Body of pancreas (tissue), 4 donors: ENCODE measurements at places on chromosomes 3 and 15. TPM values are rescaled to one million over a fixed set of nuclear protein-coding genes. Genes with fewer than 3 reads are reported as not detected.

SLC51A gene
- total RNA-seq, result 0.26 TPM

DNA sequence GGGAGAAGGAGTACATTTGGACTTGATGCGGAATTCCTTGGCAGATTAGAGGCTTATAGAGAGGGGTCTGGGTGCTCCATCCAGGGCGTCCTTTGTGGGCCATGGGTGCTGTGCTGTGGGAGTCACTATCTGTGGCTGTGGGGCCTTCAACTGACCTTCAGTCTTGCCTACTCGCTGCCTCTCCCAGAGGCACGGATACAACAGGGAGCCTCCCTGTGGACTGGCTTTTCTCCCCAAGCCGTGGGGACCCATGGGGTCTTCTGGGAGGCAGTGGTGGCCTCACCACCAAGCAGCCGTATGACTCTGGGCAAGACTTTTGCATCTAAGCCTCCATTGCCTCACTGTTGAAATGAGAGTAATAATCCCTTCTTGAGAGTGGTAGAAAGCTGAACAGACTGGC lies 83.9 kb downstream of the PDCD6IP start:
- no peak overlapping the region for H3K4me3 ChIP-seq
- no peaks in the 10 kb centered on the region for H3K36me3 ChIP-seq
- peaks cover 6% of the 10 kb centered on the region for H3K4me1 ChIP-seq
- DNase-seq, result no peak
- H3K27me3 ChIP-seq, result no peaks in the 10 kb centered on the region

DNA sequence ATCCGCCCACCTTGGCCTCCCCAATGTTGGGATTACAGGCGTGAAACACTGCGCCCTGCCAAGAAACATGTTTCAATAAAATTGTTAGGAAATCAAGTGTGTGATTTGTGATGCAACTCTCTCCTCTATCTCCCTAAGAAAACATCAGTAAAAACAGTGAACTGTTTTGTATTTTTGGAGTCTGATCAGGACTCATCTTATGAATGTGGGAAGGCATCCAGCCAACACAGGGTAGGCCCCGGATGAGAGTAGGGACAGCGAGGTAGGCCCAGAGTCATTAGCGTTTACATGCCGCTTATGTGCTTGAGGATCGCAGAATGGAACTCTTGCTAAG lies 884 bp upstream of the GLYCTK start:
- no peaks in the 10 kb centered on the region for H3K27me3 ChIP-seq
- H3K36me3 ChIP-seq, result no peaks in the 10 kb centered on the region
- peak overlapping the region; percentile 100 for H3K27ac ChIP-seq
- peaks cover 74% of the 10 kb centered on the region for H3K4me1 ChIP-seq
- no peak for DNase-seq

- no peak overlapping the region for H3K27ac ChIP-seq
- H3K27me3 ChIP-seq, result no peaks in the 10 kb centered on the region
- no peak for DNase-seq
Observed at GRCh38 chr3:70963431-70964275, 619.9 kb downstream of the FOXP1 start.

GRCh38 chr3:151925419-151925818 lies 52.0 kb downstream of the SUCNR1 start:
- no peaks in the 10 kb centered on the region for H3K4me1 ChIP-seq
- DNase-seq, result no peak
- no peak overlapping the region for H3K4me3 ChIP-seq

DNA sequence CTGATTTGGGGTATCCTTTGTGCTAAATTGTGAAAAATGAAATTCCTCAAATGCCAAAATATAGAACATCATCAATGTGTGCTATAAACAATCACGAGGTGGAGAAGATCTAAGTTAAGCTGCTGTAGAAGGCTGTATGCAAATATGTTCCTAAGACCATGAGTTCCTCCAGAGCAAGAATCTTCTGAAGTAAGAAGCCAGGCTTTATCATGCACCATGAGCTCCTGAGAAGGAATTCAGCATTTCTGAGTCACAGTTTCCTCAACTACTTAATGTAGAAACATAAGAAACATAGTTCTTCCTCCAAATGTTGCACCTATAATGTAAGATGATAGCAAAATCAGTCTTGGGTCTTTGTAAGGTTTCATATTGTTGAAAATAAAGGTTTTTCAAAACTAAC lies 241.7 kb upstream of the MDFIC2 start:
- no peaks in the 10 kb centered on the region for H3K27me3 ChIP-seq
- no peaks in the 10 kb centered on the region for H3K36me3 ChIP-seq
- DNase-seq, result no peak

DNA sequence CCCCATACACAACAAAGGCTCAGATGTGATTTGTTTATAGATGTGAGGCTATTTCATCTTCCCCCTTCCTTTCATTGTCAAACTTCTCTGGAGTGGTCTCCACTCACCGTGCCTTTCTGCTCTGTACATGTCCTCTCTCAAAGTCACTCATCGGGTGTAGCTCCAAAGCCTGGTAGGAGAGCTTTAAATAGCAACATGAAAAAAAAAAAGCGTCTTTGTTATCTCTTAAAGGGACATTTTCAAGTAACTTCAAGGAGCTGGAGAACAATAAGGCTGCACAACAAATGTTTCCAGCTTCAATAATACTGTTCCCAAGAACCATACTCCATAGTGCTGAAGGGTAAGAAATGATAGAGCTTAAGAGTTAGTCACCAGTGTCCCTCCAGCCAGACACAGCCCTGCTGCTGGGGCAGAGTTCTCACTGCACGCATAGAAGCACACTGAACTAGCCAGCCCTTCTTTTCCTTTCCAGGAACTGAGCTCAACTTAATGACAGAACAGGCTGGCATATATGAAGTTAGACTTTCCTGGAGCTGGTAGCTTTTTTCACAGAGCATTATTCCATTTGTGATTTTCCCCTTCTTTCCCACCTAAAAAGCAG lies 8.1 kb downstream of the FBXO40 start:
- DNase-seq, result no peak
- peaks cover 7% of the 10 kb centered on the region for H3K4me1 ChIP-seq
- no peak overlapping the region for H3K27ac ChIP-seq
- H3K4me3 ChIP-seq, result no peak overlapping the region

DNA sequence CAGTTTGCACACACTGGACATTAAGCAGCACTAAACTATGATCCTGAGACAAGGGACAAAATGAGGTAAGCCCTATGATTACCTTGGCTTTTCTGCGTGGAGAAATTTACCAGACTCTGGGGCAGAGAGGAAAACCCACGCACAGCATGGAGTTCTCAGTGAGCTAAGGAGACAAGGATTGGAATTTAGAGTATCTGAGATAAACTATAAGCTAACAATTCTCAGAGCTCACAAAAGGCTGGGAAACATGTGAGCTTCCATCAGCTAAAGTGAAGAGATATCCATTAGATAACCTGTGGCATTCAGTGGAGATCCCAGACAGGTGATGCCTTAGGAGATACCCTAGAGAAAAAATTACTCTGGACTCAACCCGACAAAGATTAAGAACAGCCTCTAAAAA lies 48.7 kb downstream of the NBEAL2 start:
- H3K4me3 ChIP-seq, result no peak overlapping the region
- no peak for DNase-seq
- H3K4me1 ChIP-seq, result peaks cover 1% of the 10 kb centered on the region
- no peak overlapping the region for H3K27ac ChIP-seq
- no peaks in the 10 kb centered on the region for H3K27me3 ChIP-seq

DNA sequence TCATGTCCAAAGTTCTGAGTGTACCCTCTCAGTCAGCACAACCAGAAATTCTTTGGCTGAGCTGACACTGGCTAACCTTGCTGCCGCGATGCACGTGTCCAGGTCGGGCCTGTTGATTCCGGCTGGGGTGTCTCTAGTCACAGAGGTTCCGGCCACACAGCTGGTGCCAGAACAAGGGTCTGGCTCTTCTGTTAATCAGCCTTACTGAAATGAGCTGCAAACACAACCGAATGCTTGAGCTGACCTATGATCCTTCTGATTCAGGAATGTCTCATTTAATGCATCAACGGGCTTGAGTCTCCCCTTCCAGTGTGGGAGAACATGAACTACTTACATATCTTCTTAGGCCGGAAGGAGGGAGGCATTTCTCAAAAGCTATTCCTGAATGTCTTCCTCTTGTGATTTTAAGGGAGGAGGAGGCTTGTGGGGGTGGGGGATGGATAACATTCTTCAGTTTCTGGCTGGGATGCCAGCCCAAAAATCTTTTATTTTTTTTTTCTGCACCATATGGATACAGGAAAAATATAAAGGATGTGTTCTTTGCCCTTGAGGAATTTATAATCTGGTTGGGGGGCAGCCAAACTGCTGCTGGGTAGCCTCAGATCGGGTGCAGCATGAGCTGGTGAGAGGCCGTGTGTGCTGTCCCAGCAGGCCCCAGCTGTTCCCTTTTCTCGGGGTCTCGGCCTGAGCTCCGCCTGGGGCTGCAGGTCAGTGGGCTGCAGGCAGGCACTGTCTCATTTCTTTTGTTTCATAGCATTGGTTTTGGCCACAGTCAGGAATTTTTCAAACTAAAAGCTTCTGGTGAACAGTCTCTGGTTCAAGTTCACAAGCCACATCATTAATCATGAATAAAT lies 319.1 kb upstream of the TBL1XR1 start:
- H3K36me3 ChIP-seq, result no peaks in the 10 kb centered on the region
- DNase-seq, result peak; percentile 19
- H3K4me1 ChIP-seq, result peaks cover 26% of the 10 kb centered on the region
- H3K27ac ChIP-seq, result no peak overlapping the region

DNA sequence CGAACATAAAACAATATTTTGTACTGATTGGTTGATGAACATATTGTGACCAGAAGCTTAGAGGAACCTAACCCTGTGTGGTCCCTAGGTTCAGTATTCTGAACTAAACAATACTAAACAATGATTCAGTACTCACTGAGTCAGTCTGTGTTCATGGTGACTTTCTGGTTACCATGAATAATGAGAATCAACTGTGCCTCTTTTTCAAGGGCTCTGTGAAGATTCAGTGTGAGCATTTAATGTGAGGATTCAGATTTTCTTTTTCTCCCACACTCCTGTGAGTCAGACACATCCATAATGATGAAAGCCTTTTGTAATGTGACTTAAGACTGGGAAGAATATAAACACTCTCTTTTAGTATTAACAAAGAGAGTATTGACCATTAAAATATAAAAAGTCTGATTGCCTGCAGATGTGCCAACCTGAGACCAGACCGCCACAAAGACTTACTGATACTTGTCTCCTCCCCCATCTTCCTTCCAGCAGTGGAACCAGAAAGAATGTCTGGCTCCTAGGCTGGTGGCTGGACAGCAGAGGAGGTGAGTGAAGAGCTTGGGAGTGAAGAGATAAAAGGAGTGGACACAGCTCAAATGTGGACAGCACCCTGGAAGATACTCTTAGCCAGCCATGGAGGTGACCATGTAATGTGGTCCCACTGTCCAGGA lies 17.6 kb upstream of the ACTL6A start:
- H3K27me3 ChIP-seq, result no peaks in the 10 kb centered on the region
- H3K4me1 ChIP-seq, result no peaks in the 10 kb centered on the region
- H3K4me3 ChIP-seq, result no peak overlapping the region
- no peaks in the 10 kb centered on the region for H3K36me3 ChIP-seq
- H3K27ac ChIP-seq, result no peak overlapping the region

- H3K4me3 ChIP-seq, result no peak overlapping the region
- no peak for DNase-seq
- H3K27me3 ChIP-seq, result no peaks in the 10 kb centered on the region
- no peak overlapping the region for H3K27ac ChIP-seq
Observed at GRCh38 chr3:33041909-33042308, 55.0 kb downstream of the GLB1 start.

DNA sequence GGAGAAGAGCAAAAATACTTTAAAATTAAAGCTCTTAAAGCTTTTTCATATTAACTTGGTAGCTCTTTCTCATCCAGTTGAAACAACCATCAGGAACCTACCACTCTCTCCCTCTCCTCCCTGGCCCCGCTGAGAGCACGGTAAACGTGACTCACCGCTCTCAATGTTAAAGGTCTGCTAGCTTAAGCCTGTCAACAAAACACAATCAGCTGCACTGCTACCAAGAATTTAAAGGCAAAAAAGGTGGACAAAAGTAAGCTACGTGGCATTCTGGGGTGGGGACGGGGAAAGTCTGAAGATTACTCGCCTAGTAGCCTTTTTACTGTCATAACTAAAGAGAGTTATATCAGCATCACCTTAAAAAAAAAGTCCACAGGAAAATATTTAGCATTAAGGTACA lies 8.4 kb upstream of the GP5 start:
- no peak for DNase-seq
- no peaks in the 10 kb centered on the region for H3K36me3 ChIP-seq
- no peaks in the 10 kb centered on the region for H3K4me1 ChIP-seq
- H3K27ac ChIP-seq, result no peak overlapping the region
- H3K27me3 ChIP-seq, result no peaks in the 10 kb centered on the region

DNA sequence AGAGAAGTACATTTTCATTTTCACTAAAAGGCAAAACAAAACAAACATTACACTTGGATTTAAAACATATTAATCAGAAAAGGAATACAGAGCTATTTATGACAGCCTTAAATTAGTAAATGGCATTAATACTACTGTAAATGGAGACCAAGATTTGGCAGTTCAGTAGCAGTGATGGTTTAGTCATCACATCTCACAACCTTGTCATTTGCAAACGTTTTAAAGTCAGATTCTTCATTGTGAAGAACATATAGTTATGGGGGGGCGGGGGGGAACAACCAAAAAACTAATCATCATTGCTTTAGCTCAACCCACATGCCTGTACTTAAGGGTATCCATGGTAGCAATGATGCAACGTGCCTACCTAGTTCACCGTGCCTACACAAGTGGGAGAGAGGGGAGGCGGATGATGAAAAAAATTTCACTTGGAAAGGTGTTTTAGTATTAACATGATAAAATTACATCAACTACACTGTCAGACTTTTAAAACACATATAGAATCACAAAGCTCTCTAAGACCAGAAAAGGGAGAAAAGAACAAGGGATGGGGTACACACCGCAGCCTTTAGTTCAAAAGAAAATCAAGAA lies 40.1 kb downstream of the DLG1 start:
- no peak overlapping the region for H3K27ac ChIP-seq
- no peaks in the 10 kb centered on the region for H3K27me3 ChIP-seq
- no peak for DNase-seq
- no peaks in the 10 kb centered on the region for H3K4me1 ChIP-seq
- H3K36me3 ChIP-seq, result no peaks in the 10 kb centered on the region

DNA sequence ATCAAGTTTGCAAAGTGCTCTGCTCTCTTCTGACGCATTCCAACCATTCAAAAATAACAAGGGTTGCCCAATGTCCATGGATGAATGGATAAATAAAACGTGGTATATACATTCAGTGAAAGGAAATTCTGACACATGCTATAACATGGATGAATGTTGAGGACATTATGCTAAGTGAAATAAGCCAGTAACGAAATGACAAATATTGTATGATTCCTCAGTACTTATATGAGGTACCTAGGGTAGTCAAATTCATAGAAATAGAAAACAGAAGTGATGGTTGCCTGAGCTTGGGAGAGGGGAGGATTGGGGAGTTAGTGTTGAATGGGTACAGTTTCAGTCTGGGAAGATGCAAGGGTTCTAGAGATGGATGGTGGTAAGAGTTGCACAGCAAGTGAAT lies 33.9 kb downstream of the SH3BP5 start:
- H3K4me3 ChIP-seq, result no peak overlapping the region
- peak overlapping the region; percentile 31 for H3K27ac ChIP-seq
- H3K27me3 ChIP-seq, result no peaks in the 10 kb centered on the region

DNA sequence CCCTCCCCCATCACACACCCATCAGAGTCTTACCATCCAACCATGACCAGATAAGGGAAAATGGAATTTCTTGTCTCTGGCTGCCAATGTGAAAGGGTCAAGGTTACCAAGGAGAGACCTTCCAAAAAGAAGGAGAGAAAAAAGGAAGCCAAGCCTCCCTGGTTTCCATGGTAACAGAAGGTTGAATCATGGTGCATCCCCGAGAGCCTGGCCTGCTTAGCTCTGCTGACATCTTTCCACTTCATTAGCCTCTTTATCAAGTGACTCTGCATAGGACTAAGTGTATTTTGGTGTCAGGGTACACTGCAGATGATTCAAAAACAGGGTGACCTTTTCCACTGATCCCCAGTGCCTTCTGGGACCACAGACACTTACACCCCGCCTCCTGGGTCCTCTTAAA lies 225.7 kb upstream of the PPP2R3A start:
- no peak overlapping the region for H3K4me3 ChIP-seq
- no peaks in the 10 kb centered on the region for H3K36me3 ChIP-seq
- no peak for DNase-seq
